ENCODE measurements at places on chromosomes 2 and 18.

DNA sequence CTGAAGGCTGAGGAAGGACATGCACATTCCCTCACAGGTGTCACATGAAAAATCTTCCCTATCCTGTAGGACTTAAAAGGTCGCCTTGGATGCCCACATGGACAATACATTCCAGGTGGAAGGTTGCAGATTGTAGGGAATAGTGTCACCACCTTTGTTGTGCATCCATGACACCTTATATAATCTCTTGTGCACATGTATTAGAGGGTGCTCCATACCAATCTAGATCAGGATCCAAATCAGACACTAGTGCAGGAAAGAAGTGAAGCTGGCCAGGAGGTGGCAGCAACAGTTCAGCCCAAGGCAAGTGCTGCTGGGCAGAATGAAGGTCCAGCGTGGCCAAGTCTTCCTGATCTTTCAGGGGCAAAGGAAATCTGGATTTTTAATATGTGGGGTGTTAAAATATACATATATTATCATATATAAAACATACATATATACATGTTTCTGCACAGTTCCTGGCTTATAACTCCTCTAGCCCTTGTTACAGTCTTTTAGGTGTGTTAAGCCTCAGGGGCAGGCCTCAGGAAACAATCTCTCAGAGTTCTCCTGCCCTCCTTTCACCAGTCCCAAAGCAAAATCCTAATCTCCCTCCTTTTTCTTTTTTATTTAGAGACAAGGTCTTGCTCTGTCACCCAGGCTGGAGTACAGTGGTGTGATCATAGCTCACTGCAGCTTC, 16.6 kb downstream of the NIF3L1 start:
- peak; percentile 32 for DNase-seq

- no peak for DNase-seq
Measured at GRCh38 chr2:73930386-73930785, 3.7 kb downstream of the DGUOK start.

GRCh38 chr18:26435415-26436095, 112.8 kb downstream of the KCTD1 start:
- DNase-seq, result no peak

DNA sequence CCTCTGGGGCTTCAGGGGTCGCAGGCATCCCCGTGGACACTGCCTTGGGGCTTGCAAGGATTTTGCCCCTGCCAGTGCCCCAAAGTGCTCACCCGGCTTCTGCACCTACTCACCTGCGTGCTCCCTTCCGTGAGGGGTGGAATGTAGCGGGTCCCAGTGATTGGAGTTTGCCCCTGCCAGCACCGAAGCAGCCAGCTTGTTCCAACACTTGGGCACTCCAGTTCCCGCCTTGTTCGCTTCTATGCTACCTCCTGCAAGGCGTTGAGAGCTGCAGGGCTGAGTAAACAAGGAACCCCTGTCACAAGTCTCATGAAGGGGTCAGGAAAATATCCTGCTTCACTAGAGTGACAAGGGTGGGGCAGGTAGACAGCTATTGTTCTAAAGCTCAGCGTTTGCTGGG, 631.5 kb downstream of the EPHA4 start:
- DNase-seq, result no peak

- no peak for DNase-seq
Measured at GRCh38 chr18:73973972-73974371, 173.7 kb downstream of the FBXO15 start.

DNA sequence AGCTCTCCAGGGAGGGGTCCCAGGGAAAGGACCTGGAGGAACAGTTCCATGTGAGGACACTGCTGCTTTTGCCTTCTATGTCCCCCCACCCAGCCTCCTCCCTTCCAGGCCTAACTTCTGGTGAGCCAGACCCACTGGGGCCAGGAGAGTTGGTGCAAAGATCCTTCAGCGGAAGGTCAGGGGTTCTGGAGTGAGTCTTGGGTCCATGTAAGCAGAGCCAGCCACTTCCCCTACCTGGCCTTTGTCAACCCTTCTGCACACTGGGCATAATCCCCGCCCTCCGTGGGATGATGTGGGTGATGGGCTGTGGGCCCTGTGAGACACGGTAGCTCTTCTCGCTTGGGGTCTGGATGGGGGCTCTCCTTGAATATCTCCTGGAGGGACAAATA, 76.9 kb downstream of the RHOB start:
- DNase-seq, result no peak

Measured in right lung (tissue), 10 donors.